ENCODE measurements at places on chromosomes 3 and 15.

DNA sequence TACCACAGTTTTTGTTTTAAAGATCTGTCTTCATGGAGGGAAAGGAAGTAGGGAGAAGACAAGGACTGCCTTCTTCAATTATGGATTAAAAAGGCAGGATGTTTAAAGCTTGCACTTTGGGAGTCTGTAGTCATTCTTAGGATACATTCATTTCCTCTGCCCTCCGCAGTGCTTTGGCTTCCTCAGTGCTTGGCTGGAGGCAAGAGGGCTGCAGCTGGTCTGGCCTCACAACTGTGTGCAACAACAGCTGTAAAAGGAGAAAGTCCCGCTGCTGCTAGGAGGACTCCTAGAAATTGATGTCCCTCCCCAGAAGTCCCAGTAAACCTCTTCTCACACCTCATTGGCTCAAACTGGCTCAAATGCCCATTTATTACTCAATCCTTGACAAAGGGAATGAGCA, 54.4 kb upstream of the PPP2R3A start:
- DNase-seq: no peak

GRCh38 chr15:75785771-75786574, 57.3 kb upstream of the UBE2Q2 start:
- no peak for DNase-seq

DNA sequence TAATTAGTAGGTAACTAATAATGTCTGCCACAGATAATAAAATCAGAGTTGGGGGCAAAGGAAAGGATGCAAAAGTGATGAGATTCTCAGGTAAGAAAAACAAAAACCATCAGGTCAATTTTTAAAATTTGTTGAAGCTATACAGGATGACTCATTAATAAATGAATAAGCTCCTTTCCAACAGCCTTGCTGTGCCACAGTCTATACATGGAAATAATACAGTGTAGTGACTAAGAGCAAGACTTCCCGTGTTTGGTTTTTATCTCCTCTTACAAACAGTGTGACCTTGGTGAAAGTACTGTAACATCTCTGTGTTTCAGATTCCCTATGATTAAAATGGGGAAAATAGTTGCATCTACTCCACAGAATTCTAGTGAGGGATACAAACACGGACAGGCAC, 331.6 kb downstream of the PYDC2 start:
- no peak for DNase-seq

GRCh38 chr3:44993471-44994205, 17.6 kb downstream of the EXOSC7 start:
- DNase-seq: no peak

GRCh38 chr3:195582947-195583346, 793 bp downstream of the APOD start:
- no peak for DNase-seq

- no peak for DNase-seq
These were observed 712.6 kb upstream of the GBE1 start for GRCh38 chr3:82473864-82474541.

DNA sequence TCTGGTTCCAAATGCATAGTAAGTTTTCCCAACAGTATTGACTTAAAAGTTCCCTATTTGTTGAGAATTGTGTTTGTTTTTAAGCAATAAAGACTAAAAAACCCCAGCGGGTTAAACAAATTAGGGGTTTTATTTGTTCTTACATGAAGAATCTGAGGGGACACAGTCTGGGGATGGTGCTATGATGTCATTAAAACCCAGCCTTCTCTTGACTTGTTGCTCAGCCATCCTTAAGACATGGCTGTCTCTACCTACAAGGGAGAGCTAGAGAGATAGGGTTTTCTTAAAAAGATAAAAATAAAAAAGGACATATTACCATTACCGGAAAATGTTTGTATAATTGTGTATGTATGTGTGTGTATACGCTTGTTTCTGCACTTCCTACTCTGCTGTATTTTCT, 11.7 kb upstream of the ARL14 start:
- DNase-seq: no peak

- peak; percentile 79 for DNase-seq
These were observed 5.2 kb downstream of the TBC1D2B start for GRCh38 chr15:78072080-78072892.

- DNase-seq: no peak
These were observed 33.4 kb upstream of the CTDSPL2 start for GRCh38 chr15:44394062-44394461.

DNA sequence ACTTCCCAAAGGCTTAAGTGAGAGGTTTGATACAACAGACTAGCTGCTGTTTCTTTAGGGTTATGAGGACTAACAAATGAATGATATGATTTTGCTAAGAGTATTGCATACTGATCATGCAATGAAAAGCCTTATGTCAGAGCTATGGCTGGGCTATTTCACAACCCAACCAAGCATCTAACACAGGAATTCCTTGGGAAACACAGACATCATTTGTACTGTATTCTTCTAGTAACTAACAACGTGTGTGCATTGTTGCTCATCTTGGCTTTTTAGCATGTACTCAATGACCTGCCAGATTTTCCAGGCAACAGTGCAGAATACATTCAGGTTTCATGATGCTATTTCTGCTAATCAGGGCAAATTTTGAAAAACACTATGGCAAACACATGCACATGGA, 19.3 kb downstream of the PDZRN3 start:
- DNase-seq: no peak

GRCh38 chr15:56794553-56795329, 61.4 kb upstream of the ZNF280D start:
- DNase-seq: no peak

- DNase-seq: no peak
These were observed 8.0 kb downstream of the CALML4 start for GRCh38 chr15:68197170-68197492.

GRCh38 chr3:139396707-139397106, 7.3 kb upstream of the COPB2 start:
- DNase-seq: no peak

- DNase-seq: no peak
These were observed 35.1 kb downstream of the EIF2AK4 start for GRCh38 chr15:39969002-39969394.

GRCh38 chr3:192851821-192852372, 65.8 kb downstream of the MB21D2 start:
- peak; percentile 81 for DNase-seq

DNA sequence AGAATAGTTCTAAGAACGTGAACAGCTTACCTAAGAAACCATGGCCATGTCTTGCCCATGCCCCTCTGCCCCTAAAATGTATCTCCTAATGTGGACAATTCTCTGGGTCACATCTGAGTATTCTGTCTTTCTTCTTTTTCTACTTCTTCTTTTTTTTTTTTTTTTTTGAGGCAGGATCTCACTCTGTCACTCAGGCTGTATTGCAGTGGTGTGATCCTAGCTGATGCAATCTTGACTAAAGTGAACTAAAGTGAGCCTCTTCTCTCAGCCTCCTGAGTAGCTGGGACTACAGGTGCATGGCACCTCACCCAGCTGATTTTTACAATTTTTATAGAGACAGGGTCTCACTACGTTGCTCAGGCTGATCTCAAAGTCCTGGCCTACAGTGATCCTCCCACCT, 204.8 kb upstream of the ZPLD1 start:
- DNase-seq: peak; percentile 49

- no peak for DNase-seq
These were observed 139.2 kb upstream of the ADAMTS9 start for GRCh38 chr3:64827019-64827418.

GRCh38 chr3:4856136-4856535, 123.1 kb upstream of the BHLHE40 start:
- DNase-seq: no peak

DNA sequence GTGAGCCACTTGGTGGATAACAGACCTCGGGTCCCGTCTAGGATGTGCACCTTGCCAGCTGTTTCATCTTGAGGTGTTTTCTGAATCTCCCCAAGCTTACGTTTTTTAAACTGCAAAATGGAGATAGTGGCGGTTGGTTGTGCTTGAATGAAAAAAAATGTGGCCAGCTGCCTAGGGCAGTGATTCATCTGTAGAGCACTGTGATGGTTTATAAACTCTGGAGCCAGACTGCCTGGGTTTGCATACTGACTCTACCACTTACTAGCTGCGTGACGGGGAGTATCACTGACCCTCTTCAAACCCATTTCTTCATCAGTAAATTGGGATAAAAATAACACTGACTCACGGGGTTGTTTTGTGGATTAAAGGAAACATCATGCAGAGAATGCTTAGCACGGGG, 159.1 kb downstream of the CHL1 start:
- no peak for DNase-seq

- no peak for DNase-seq
These were observed 1.7 kb downstream of the LRRN1 start for GRCh38 chr3:3800685-3801493.

DNA sequence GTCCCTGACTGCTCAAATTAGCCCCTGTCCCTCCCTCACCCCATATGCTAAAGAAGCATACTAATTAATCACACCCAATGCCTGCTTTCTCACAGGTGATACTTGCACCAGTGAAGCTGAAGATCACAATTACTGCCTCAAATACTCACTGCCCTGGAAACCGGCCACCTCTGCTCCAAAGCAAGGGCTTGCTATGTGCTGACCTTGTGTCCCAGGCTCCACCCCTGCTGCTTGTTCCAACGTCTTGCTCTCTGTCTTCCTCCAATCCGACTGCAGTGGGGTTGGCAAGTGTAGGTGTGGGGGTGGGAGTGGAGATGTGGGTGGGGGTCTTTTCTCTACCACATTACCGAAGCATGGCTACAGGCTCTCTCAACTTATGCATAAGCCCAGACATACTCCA, 55.7 kb upstream of the PSMD6 start:
- no peak for DNase-seq

DNA sequence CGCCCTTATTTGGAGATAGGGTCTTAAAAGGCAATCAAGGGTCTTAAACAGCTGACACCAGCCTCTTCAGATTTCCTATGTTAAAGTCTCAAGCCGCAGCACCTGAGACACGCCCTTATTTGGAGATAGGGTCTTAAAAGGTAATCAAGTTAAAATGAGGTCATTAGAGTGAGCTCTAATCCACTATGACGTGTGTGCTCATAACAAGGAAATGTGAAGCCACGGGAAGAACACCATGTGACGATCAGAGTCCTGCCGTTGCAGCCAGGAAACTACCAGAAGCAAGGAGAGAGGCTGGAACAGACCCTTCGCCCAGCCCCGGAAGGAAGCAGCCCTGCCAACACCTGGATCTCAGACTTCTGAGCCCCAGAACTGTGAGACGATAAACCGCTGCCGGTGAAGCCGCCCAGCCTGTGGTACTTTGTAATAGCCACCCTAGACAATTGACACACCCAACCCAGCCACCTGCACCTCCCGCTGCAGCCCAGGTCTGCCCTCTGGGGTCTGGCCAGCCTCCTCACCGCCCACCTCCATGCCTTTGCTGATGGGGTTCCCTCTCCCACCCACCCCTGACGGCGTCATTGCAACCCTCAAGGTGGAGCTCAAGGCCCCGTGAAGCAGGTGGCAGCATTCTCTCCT, 137.9 kb downstream of the MEGF11 start:
- no peak for DNase-seq

DNA sequence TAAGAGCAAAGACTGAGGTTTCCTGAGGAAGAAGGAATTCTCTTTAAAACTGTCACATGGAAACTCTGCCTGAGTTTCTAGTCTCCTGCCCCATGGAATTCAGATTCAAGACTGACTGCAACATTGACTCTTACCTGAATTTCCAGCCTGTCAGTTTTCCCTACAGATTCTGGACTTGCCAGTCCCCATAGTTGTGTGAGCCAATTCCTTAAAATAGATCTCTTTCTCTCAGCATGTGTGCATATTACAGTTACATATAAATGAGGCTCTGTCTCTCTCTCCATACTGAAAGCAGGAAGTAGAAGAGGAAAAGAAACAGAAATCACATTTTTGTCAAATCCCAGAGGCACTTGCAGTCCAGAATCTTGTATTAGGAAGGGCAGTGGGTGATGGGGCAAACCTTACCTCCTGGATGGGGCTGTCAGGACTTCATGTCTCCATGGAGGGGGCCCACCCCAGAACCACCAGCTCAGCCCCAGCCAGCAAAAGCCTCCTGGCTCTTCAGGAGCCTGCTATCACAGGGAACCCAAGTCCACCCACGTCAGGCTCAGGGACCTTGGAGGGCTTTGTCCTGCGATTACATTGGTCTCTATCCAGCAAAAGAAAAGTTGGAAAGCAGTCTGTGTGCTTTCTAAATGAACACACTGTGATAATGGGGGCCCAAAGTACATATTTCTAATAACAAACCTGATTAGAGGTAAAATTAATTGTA, 18.8 kb upstream of the GOLGA8J start:
- no peak for DNase-seq

GRCh38 chr15:52183562-52184173, 7.5 kb downstream of the GNB5 start:
- DNase-seq: peak; percentile 22

GRCh38 chr15:42118650-42119445, 24.5 kb upstream of the PLA2G4D start:
- DNase-seq: no peak

- no peak for DNase-seq
These were observed 154.8 kb downstream of the ADAMTS17 start for GRCh38 chr15:100186960-100187359.

DNA sequence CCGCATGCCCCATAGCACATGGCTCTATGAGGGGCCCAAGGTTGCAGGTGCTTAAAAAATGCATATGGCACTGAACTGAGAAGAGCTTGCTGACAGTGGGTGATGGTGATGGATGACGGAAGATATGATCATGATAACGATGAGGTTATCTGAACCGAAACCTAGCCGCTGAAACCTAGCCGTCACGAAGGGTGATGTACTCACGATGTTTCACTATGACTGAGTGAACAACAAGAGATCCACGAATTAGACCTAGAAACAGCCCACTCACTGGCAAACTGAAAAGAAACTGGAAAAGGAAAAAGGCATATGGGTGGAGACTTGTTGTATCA, 57.6 kb upstream of the BCL6 start:
- DNase-seq: no peak

GRCh38 chr3:127538569-127538968, 52.0 kb downstream of the TPRA1 start:
- DNase-seq: no peak

DNA sequence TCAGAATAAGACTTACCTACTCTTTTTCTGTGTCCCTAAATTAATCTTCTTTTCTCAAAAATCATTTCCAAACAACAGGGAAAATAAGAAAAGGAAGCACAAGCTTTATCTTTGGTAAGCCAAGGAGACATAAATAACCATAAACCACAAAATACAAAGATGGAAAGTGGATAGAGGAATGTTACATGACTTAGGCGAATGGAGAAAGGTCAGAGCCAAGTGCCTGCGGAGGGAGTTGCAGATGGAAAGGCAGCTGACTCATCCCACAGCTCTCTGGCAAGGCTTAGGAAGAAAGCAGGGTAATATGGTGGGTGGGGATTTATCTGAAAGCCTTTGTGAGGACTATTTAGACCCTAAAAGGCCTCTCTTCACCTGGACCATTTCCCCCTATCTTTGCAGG, 72.8 kb downstream of the GALK2 start:
- DNase-seq: no peak

DNA sequence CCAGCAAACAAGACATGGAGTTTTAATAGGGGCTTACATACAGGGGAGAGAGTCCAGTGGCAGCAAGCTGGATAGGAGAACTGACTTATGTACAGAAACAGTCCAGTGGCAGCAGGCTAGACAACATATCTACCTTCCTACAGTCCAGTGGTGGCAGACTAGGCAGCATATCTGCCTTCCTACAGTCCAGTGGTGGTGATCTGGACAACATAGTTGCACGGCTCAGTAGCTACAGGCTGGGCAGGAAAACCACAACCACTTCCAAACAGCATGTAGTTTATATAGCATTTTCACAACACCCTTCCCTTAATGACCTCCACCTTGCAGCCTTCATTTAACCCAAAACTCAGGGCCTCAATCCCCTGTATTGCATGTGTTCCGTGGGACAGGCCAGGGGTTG, 181.3 kb upstream of the EIF1B start:
- DNase-seq: no peak

GRCh38 chr15:33738941-33739664, 229.2 kb upstream of the CHRM5 start:
- DNase-seq: no peak
